Activated T-helper 9 cell treated with anti-CD3 and anti-CD28 coated beads, Interleukin-2, amount 50 U/mL, for 16 hours (primary cell): ENCODE measurements at places on chromosomes 5 and 9.

GRCh38 chr5:176481711-176482110 lies 33.5 kb downstream of the FAF2 start:
- DNase-seq = no peak

DNA sequence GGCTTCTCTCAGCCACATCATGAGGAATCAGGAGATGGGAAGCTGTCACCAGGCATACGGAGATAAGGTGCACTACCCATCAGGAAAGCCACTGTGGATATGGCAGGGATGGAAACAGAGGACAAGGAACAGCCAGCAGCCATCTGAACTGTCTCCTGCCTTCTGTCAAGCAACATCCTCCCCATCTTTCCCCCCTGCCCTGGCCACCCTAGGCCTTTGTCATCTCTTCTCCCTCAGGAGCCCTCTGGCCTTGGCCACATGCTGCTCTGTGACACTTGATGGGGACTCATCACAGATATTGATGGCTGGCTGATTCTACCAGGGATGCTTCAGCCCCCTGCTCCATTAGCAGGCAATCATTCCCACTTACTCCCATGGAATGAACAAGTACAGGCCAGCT lies 21.1 kb upstream of the MEIKIN start:
- DNase-seq = no peak

DNA sequence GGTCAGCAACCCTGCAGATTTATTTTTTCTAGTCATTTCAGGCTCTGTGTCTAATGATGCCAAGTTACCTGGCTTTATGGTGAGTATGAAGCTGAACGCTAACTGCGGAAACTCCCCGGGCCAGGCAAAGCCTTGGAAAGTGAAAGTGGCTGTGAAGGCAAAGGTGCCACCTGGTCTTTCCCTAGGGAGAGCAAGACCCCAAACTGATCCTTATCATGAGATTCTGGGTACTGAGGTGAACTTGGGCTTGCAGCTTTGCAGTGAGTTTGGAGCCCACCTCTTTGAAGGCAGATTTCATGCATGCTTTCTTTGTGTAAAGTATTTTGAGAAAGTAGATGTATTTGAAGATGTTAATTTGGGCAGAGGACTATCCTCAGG lies 63.3 kb downstream of the CARTPT start:
- no peak for DNase-seq

DNA sequence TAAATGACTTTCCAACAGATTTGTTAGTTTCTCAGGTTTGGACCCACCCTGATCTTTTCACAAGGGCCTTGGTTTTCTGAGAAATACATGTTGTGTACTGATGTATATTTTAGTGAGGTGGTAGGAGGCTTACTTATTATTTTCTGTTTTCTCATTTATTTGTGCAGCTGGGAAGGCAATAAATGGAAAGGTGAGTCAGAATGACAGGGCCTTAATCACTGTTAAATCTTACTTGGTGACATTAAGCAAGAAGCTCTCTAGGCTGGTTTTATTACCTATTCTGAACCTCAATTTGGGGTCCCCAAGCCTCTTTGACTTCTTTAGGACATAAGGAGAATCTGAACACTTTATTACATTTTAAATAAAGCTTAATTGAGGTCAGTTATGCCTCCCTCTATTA lies 214.0 kb upstream of the DAB2 start:
- DNase-seq = no peak

- no peak for DNase-seq
Measured at GRCh38 chr9:655875-656274, 185.6 kb upstream of the DMRT1 start.

- DNase-seq = no peak
Measured at GRCh38 chr5:153896117-153896516, 142.6 kb downstream of the FAM114A2 start.

DNA sequence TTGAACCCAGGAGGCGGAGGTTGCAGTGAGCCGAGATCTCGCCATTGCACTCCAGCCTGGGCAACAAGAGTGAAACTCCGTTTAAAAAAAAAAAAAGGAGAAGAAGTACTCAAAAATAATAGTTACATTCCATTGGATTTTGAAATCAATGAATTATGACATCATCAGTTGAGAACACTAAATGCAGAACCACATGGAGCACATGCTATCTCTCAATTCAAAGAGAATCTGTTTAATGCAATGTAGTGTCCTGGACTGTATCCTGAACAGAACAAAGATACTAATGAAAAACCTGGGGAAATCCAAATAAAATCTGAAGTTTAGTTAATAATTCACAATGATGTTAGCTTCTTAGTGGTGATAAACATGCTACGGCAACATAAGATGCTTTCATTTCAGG lies 20.3 kb downstream of the CDC14B start:
- DNase-seq = no peak

- DNase-seq = no peak
Measured at GRCh38 chr5:176153741-176154140, 84.5 kb upstream of the SIMC1 start.

DNA sequence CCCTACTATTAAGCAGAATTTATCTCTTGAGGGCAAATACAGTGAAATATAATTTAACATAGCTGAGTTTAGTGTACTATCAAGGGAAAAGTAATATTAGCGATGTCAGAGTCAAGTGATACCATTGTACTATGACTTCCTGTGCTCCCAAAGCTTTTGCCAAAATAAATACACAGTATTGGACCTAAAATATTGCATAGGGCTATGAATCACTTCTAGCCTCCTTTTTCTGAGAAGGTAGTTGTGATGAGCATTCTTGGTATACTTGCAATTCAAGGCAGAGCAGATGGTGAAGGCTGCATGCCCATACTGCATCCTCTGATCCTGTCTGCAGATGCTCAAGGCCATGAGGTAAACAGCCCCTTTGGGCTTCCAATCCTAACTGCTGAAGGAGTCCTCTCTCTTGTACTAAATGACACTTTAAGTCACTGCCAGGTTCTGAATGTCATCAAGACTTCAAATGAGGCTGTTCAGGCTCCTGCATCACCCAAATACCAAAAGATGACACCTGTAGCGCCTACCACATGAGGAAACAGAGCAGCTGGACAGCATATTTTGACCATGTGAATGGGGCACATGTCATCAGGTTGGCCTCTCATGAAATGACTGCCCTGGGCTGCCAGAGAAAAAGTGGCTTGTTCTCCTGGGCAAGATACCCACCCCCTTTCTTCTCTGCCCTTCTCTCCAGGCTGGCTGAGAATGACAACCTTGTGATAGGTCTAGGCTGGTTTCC lies 29.7 kb upstream of the PPP2CA start:
- DNase-seq = no peak

GRCh38 chr5:81860778-81861177 lies 109.9 kb upstream of the SSBP2 start:
- no peak for DNase-seq

- no peak for DNase-seq
Measured at GRCh38 chr9:71270554-71270953, 149.1 kb upstream of the TRPM3 start.

DNA sequence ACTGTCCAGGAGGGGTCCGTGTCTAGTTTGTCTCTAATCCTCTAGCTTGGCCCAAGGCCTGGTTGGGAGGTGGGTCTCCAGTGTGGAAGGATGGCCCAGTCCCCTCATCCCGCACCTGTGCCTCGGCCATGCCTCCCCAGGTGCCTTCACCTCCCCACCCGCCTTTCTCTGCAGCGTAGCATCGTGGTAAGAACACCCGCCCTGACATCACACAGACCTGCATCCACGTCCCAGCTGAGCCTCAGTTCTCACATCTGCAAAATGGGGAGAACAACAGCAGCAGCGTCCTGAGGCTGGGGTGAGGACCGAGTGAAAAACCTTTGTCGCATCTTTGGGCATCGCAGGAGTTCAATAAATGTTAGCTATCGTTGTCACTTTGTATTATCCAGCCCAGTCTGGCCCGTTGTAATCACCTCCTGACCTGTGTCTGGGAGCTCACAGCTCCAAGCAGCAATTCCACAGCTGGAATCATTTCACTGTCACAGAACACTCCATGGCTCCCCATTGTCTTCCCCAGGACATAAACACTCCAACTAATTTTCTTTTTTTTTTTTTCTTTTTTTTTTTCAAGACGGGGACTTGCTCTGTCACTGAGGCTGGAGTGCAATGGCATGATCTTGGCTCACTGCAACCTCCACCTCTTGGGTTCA lies 181.2 kb upstream of the IER5L start:
- DNase-seq = no peak

GRCh38 chr9:37729499-37729898 lies 24.1 kb upstream of the TRMT10B start:
- DNase-seq = no peak

- DNase-seq = no peak
Measured at GRCh38 chr9:124262649-124262972, 4.9 kb downstream of the NEK6 start.

GRCh38 chr5:68285851-68286611 lies 70.5 kb downstream of the PIK3R1 start:
- no peak for DNase-seq

GRCh38 chr5:67377631-67378030 lies 181.0 kb upstream of the CD180 start:
- DNase-seq = no peak

DNA sequence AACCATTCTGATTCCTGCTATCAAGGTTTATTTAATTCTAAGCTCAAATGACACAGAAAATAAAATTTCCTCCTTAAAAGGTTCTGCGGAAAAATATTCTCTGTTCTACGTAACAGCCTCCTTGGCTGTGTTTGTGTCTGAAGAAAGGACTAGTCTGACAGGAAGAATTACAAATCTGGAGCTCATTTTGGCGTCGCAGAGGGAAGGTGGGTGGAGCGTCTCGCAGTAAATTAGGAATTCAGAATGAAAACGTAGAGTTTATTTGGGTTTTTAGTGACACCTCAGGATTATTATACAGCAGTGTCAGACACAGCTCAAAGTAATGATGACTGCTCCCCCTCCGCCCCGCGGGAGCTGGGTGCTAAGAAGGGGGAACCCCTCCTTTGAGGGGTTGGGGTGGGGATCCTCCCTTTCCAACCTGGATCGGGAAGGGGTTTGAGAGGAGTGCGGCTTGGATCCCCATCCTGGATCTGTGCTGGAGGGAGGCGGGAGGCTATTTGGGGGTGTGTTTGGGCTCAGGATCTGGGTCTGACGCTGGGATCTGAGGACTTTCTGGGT lies 933 bp upstream of the TGFBR1 start:
- no peak for DNase-seq

DNA sequence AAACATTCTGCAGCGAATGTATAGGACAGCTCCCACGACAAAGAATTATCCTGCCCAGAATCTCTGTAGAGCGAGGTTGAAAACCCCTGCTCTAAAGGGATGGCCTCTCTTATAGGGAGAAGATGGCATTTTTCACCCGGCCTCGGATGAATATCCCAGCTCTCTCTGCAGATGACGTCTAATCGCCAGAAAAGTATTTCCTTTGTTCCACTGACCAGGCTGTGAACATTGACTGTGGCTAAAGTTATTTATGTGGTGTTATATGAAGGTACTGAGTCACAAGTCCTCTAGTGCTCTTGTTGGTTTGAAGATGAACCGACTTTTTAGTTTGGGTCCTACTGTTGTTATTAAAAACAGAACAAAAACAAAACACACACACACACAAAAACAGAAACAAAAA lies 17.4 kb upstream of the RARS1 start:
- DNase-seq = no peak

DNA sequence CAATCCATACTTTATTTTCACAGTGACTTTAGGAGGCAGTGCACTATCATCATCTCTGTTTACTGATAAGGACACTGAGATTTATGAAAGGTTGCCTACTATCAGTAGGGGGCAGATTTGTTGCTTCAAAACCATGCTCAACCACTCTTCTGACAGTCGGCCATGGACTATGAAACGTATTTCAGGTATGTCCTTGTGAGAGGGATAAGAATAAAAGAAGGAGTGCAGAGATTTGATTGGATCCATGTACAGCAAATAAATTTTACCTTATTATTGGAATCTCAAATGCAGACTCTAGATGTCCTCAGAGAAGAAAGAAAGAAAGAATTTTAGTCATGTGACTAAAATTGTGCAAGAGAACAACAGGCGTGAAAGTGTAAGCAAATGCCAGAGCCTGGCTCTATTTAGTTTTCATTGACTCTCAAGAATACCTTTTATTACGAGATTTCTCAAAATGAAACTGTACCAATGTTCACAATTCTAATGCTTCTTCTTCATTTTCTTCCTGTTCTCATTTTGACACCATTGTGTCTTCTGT lies 296.6 kb upstream of the RASA1 start:
- no peak for DNase-seq

DNA sequence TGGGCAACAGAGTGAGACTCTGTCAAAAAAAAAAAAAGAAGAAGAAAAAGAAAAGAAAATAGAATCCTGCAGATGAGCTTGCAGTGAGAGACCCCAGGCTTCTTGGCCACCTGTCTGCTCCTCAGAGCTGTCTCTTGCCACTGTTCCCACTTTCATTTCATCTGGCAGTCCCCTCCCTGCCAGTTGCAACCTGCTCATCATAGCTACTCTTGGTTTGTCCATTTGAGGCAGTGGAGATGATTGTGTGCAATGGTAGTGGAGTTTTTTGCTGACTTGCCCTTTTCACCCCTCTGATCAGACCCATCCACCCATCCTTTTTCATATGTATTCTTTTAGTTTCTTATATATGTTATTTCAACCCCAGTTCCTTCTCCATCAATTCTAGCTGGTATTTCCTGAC lies 28.7 kb downstream of the ANKRD33B start:
- DNase-seq = no peak

DNA sequence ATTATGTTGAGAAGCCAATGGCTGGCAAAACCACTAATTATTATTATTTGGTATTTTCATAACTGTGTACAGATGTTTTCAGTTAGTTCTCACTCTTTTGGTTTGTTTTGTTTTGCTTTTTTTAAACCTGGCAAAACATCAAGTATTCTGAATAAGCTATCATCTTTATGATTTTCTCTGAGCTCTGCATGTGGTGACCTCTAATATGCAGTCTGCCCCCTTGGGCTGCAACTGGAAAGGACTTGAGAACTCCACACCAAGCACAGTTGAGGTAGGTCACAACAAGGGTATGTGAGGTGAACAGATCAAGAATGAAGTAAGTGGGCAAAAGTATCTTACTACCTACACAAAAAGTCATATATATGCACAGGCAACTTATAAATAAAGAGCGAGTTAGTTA lies 202.2 kb downstream of the NFIB start:
- DNase-seq = no peak

DNA sequence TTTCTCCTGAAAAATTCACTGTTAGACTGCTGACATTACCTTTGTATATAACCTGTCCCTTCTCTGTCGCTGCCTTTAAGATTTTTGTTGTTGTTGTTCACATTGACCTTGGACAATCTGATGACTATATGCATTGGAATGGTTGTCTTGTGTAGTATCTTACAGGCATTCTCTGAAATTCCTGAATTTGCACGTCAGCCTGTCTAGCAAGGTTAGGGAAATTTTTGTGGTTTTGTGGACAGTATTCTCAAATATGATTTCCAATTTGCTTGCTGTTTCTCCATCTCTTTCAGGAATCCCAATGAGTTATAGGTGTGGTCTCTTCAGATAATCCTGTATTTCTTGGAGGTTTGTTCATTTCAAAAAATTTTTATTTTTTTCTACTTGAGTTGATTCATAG lies 140.8 kb downstream of the PRR16 start:
- no peak for DNase-seq

GRCh38 chr9:123069010-123069481 lies 35.6 kb downstream of the GPR21 start:
- DNase-seq = no peak

GRCh38 chr5:40198736-40199135 lies 481.0 kb upstream of the PTGER4 start:
- DNase-seq = no peak
